SJSA1 (cell line): ENCODE measurements at places on chromosomes 6 and 20. TPM values are rescaled to one million over a fixed set of nuclear protein-coding genes. Genes with fewer than 3 reads are reported as not detected.
A peak's percentile ranks its signal among the peaks of the same experiment; 100 is the strongest.

GRCh38 chr6:16162003-16162402 lies 33.1 kb downstream of the MYLIP start:
- no peak for DNase-seq

GRCh38 chr6:74570044-74570443 lies 635.8 kb downstream of the COL12A1 start:
- DNase-seq, result no peak

DNA sequence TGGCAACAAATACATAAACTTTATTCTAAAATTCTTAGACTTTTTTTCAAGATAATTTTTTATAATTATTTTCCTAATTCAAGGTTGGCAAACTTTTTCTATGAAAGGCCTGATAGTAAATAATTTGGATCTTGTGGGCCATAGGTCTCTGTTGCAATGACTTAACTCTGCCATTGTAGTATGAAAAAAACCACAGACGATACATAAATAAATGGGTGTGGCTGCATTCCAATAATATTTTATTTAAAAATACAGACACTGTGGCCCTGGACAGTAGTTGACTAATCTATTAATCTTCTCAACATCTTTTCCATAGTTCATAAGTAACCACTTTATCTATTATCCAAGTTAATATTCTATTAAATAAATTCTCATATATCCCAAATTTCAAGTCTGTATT lies 281.1 kb downstream of the SYNE1 start:
- DNase-seq, result no peak

DNA sequence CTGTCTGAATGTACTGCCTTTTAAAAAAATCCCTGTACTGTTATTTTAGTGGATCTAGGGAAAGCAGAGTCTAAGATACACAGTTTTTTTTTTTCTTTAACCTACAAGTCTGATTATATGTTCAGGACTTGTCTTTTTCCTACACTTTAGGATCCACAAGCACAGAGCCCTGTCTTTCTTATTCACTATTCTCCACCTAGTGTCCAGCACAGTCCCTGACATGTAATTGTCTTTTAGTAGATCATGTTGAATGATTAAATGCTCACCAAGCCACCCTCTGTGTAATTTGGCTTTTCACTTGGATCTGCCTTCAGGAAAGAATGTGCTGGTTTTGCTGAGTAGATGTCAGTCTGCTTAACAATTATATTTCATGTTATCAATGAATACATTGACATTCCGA lies 35.8 kb upstream of the YWHAB start:
- no peak for DNase-seq

Gene AGPAT1
- total RNA-seq, result 40.9 and 65.4 TPM in 2 replicates

Gene CCN6
- total RNA-seq, result not detected in 2 replicates

GRCh38 chr6:113328886-113329381 lies 528.2 kb upstream of the MARCKS start:
- DNase-seq, result no peak

DNA sequence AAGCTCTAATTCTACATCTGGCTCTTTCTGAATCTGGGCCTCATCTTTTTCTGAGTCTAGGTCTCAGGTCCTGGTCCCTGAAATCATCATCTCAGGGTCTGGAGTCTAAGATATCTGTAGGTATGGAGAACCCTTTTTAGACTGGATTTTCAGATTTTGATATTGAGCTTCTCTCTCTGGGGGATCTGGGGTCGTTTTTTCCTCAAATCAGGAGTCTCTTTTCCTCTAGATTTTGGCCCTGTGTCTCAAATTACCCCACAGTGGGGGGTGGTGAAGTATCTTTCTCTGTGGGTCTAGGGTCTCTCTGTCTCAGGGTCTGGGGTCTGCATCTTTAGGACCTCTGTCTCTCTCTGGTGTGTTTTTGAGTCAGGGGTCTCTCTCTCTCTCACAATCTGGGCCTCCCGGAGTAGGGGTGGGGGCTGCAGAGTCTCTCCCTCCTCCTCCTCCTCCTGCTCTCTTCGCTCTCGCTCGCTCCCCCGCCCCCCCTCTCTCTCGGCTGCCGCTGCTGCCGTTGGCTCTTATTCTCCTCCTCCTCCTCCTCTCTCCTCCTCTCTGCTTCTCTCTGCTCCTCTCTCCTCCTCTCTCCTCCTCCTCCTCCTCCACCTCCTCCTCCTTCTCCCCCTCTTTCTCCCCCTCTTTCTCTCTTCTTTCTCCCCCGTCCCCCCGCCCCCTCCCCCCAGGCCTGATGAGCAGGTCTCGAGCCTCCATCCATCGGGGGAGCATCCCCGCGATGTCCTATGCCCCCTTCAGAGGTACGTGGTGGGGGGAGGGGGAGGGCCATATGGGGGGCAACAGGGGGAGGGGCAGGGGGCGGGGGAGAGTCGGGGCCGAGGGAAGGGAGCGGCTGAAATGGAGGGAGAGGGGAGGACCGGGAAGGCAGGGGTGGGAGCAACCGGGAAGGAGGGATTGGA lies at the start of gene SYNGAP1:
SYNGAP1 (plus strand) TSS at position 486 of the 911 bp plus-strand sequence; CDS start at position 686, 200 bp downstream.
- peak; percentile 57 for DNase-seq

DNA sequence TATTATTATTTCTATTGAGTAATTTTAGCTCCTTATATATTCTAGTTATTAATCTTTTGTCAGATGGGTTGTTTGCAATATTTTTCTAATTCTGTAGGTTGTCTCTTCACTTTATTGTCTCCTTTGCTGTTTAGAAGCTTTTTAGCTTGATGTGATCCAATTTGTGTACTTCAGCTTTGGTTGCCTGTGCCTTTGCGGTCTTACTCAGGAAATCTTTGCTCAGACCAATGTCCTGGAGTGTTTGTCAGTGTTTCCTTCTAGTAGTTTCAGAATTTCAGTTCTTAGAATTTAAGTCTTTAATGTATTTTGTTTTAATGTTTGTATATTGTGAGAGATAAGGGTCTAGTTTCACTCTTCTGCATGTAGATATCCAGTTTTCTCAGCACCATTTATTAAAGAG lies 916.0 kb upstream of the EYS start:
- no peak for DNase-seq

DNA sequence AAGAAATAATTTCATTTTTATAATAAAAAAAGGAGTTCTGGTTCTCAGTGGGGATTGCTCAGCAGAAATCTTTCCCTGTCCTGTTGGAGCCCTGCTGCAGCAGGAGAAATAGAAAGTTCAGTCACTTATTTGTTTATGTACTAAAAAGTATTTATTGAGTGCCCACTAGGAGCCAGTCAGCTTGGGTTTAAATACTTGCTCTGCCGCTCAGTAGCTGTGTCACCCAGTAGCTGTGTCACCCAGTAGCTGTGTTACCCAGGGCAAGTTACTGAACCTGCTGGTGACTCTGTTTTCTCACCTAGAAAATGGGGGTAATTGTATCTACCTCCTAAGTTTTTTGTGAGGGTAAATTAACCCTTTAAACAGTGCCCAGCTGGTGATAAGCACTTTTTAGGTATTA lies 32.9 kb downstream of the FOXF2 start:
- no peak for DNase-seq

Gene PAQR8
- total RNA-seq, result 5.8 and 10.0 TPM in 2 replicates

Gene MRAP2
- total RNA-seq, result not detected in 2 replicates

DNA sequence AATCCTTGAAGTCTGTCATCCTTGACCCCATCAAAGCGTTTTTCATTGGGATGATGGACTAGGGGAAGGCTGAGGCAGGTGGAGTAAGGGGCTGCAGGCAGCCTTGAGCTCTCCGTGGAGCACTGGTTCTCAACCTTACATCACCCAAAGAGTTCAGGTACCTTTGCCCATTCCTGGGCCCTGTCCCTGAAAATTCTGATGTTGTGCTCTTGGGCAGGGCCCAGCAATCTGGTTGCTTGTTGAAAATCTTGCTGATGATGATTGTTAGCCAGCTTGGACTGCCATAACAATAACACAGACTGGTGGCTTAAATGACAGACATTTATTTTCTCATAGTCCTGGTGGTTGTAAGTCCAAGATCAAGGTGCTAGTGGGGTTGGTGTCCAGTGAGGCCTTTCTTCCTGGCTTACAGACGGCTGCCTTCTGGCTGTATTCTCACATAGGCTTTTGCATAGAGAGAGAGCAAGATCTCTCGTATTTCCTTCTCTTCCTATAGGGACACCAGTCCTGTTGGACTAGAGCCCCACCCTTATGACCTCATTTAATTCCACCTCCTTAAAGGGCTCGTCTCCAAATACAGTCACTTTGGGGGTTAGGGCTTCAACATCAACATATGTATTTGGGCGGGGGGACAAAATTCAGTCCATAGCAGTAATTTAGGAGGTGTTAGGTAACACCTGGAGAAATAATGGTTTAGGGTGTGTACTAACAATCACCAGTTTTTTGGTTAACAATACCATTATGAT lies 104.9 kb downstream of the PLEKHG1 start:
- DNase-seq, result no peak

Gene IPCEF1
- 0.11 and 0.63 TPM in 2 replicates for total RNA-seq

- DNase-seq, result no peak
These were observed 7.4 kb downstream of the SNX9 start for GRCh38 chr6:157830354-157831017.

DNA sequence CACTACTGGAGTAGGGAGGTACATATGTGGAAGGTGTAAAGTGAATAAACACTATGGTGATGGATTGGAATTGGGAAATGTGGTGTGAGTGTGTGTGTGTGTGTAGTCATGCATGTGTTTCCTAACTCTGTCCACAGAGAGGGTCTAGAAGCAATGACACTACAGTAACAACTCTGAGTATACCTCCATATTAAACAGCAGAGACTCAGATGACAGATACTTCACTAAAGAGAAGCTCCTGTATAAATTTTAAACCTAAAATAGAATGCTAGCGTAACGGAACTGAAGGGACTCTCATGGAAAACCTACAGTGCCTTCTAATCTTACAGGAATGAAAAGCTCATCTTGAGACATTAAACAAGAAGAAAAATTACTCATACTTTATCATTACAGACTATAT lies 150.5 kb downstream of the SLC16A10 start:
- DNase-seq, result no peak

GRCh38 chr6:161954077-161954476 lies 680.2 kb upstream of the AGPAT4 start:
- DNase-seq, result no peak

Gene FAM135A
- 9.9 and 13.6 TPM in 2 replicates for total RNA-seq

DNA sequence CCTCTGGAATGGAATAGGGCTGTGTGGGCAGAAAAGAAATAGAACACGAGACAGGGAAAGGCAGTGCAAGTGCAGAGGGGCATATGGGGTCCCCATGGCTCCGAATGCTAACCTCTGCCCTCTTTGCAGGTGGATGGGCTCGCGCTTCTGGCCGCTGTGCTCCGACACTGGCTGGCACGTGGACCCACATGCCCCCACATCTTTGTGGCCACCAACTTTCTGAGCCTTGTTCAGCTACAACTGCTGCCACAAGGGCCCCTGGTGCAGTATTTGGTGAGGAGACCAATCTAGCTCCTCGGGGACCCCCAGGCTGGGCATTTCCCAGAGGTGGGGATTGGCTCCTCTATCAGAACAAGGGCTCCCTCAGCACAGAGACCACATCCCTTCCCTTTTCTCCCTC lies 1.1 kb upstream of the SAPCD1 start:
- no peak for DNase-seq

GRCh38 chr20:24507182-24507853 lies 37.9 kb downstream of the SYNDIG1 start:
- DNase-seq, result peak; percentile 23

DNA sequence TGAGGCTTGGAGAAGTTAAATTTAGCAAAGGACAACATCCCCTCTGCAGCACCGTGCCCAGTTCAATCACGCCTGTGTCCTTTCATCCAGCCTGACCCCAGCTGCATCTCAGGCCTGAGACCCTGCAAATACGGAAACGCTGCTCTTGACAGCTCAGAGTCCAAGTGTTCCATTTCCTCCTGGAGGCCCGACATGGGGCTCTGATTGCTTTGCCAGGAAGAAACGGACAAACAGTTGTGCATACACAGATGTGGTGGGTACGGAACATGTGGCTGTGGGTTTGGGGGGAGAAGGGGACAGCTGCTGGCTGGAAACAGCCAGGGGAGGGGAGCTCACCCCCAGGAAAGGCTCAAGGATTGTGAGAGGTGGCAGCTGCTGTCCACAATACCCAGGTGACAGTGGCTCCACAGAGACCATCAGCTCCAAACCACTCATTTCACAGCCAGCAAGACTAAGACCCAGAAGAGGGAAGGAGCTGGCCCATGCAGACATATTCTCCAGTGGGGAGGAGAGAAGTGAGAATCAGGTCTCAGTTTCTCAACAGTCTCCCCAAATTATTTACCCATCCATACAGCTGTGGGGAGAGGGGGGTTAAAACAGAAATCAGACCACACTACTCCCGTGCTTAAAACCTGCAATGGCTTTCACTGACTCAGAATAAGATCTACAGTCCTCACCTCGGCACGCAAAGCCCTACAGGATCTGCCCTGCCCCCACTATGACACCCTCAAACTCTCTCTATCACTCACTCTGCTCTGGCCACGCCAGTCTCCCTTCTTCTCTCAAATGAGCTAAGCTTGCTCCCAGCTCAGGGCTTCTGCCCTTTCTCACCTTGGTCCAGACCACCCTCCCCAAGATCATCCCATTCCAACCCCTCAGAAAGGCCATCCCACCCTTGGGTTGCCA lies 89.1 kb downstream of the PREX1 start:
- DNase-seq, result no peak

GRCh38 chr6:160421854-160422253 lies 73.7 kb downstream of the SLC22A3 start:
- DNase-seq, result no peak

Gene ID1
- total RNA-seq, result 700 and 729 TPM in 2 replicates

Gene NEDD9
- total RNA-seq, result 13.3 and 27.8 TPM in 2 replicates

DNA sequence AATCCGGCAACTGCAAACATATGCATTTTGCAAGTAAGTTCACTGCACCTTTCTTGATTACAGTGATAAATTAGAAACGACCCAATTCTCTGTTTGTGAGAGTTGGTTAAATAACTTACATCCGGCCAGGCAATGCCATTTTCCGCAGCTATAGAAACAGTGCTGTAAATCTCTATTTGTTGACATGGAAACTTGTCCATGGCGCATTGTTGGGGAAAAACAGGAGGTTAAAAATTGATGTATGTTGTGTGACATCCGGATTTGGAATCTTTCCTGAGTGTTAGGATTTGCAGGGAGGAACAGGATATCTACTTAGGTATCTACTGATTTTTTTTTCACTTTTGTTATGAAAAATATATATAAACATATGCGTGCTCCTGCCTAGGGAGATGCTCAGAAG lies 66.5 kb downstream of the DLGAP4 start:
- DNase-seq, result no peak

GRCh38 chr6:104771258-104771832 lies 88.4 kb downstream of the HACE1 start:
- peak; percentile 29 for DNase-seq

GRCh38 chr6:163369141-163369540 lies 45.4 kb upstream of the QKI start:
- no peak for DNase-seq

DNA sequence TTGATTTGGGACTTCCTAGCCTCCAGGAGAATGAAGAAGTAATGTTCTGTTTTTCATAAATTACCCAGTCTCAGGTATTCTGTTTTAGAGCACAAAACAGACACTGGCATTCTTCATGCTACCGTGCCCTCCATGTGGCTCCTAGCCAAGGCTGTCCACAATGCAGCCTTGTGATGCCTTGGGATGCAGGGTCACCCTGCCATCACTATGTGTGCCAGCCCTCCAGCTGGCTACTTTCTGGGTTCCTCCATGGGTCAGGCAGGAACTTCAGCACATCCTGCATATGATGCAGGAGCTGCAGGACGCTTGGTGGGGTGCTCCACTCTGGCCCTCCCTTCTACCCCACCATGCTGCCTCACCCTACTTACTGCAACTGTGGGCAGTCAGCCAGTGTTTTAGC lies 38.0 kb upstream of the FAM50B start:
- DNase-seq, result no peak
